ENCODE measurements at places on chromosomes 16 and 17.

DNA sequence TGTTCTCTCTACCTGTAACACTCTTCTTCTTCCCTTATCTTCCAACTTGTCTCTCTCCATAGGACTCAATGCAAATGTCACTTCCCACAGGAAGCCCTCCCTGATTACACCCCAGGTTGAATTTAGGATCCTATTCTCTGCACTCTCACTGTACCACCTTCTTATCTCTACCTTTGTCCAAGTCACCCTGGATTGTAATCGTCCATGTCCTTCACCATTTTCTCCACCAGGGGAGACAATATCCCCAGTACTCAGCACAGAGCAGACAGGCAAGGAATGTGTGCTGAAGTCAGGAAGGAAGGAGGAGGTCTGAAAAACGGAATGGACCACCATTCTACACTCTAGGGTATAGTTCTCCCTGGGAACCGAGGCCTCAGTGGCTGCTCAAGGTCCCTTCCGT is 14.2 kb downstream of the C16orf82 start:
- DNase-seq: no peak

- DNase-seq: no peak
Measured at GRCh38 chr16:88552815-88553214, 17.4 kb upstream of the ZC3H18 start.

GRCh38 chr16:59210955-59211541 is 476.9 kb upstream of the GOT2 start:
- peak; percentile 74 for DNase-seq

- no peak for DNase-seq
Measured at GRCh38 chr17:70096861-70097260, 21.8 kb downstream of the KCNJ16 start.

DNA sequence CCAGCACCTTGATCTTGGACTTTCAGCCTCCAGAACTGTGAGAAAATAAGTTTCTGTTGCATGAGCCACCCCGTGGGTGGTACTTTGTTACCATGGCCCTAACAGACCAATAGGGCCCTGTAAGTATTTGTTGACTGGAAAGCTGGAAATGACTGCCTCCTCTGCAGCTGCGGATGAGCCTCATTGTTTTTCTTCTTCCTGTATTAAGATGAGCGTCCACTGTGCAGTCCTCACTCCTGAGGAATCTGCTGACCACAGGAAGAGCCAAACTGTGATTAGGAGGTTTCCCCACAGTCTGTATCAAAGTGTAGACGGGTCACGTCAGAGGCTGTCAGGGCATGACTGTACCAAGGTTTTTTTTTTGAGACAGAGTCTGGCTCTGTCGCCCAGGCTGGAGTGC is 12.2 kb upstream of the AKTIP start:
- DNase-seq: peak; percentile 56

GRCh38 chr16:19713697-19714096 is 4.3 kb downstream of the KNOP1 start:
- no peak for DNase-seq

- no peak for DNase-seq
Measured at GRCh38 chr16:14613991-14614390, 16.1 kb downstream of the PARN start.

DNA sequence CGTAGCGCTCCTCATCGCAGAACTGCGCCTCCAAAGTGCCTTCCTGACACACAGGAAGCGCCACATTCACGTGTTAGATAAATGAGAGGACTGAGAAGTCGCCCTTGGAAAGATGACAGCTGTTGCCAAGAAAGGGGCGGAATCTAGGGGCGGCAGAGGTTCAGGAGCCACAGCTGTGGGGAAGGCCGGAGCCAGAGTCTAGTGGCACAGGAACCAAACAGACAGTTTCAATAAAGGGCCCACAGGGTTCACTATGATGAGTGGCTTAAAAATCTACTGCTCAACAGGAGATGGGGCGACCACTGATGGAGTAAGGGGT is 4.7 kb downstream of the FLCN start:
- no peak for DNase-seq

- no peak for DNase-seq
Measured at GRCh38 chr17:33178681-33179080, 114.4 kb downstream of the ASIC2 start.

All from LHCN-M2 (cell line).